KBM-7 (cell line): ENCODE measurements at places on chromosomes 11 and 22.
A peak's percentile ranks its signal among the peaks of the same experiment; 100 is the strongest.

DNA sequence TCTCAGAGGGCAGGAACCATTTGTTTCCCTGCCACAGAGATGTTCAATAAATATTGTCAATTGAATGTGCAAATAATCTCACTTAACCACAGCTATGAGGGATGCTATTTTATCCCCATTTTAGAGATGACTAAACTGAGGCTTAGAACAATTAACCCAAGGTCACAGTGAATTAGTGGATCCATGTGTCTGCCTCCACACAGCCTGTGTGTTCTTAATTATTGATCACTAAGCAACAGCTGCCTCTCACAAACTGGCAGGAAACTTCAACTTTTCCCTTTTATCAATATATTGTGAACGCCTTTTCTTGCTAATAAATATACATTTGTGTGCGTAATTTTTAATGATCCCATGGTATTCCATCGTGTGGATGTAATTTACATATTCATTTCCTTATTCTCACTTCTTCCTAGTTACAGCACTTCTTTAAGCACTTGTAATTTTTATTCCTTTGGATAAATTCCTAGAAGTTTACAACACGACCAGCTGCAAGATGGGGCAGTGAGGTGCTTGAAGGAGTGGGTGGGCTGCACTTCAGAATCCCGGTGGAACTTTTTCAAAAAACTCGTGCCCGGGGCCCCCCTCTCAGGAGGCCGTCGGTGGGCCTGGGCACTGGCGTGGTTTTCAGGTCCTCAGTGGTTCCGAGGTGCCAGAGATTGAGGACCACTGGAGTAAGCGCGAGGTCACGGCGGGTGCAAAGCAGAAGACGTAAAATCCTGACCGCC, 915 bp upstream of the SREBF2 start:
- peak; percentile 33 for DNase-seq

DNA sequence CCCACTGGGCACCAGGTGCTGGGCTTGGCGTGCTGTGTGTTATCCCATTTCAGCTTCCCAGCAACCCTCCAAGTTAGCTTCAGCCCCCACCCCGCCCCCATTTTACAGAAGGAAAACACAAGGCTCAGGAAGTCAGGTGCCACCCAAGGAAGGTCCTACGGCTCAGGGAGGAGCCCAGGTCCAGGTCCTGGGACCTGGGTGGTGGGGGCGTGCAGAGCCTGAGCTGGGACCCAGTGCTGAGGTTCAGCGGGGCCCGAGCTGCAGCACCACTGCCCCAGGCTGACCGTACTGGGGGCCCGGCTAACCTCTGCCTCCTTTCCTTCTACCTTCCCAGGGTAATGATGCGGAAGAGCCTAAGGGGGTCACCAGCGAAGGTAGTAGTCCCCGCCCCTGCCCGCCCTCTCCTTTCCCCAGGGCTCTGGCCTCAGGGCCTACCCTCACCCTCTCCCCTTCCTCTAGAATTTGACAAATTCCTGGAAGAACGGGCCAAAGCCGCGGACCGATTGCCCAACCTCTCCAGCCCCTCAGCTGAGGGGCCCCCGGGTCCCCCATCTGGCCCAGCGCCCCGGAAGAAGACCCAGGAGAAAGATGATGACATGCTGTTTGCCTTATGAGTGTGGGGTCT, 34.2 kb upstream of the HMOX1 start:
- DNase-seq, result no peak

DNA sequence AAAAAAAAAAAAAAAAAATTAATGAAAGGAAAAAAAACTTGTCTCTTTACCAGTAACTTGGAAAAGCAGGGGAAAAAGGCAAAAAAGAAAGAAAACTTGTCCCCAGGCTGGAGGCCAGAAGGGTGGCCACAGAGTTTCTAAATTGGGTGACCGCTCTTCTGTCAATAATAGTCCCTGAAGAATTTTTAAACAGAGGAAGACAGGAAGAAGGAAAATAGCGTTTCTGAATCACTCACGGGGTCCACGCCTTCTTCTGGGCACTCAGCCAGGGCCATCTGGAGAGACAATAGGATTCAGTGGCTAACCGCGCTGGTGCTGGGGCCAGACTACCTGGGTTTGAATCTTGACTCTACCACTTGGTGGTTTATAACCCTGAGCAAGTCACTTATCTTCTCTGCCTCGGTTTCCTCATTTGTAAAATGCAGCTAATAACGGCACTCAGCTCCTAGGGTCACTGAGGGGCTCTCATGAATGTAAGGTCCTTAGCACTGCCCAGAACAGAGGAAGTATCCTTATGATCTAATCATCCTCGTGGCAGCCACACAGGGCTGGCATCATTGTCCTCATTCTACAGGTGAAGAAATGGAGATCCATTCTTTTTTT, 7.0 kb downstream of the C11orf86 start:
- DNase-seq, result peak; percentile 91

- peak; percentile 76 for DNase-seq
These were observed 187.8 kb downstream of the MIAT start for GRCh38 chr22:26845021-26845743.

- DNase-seq, result no peak
These were observed 194.5 kb downstream of the SNX19 start for GRCh38 chr11:130721736-130722135.

DNA sequence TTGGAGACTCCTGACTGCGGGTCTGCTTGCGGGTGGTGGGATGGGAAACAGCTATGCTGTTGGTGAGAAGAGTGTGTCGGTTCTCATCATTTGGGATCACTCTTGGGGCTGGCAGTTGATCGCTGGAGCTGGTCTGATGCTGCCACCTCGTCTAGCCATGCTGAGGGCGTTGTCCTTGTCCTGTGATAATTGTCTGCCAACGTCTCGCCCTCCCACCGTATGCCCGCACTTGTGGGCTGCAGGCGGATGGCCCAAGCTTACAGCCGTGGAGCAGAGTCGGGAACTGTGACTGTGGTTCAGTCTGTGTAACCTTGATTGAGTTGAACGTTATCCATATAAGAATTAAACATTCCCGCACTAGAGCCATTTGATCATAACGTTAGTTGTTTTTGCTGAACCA, 204.4 kb downstream of the TBC1D22A start:
- no peak for DNase-seq

GRCh38 chr11:115897707-115898106, 393.5 kb upstream of the CADM1 start:
- no peak for DNase-seq

- DNase-seq, result no peak
These were observed 15.3 kb upstream of the OR10D3 start for GRCh38 chr11:124167826-124168231.

GRCh38 chr11:61413496-61413895, 16.3 kb downstream of the CPSF7 start:
- no peak for DNase-seq

DNA sequence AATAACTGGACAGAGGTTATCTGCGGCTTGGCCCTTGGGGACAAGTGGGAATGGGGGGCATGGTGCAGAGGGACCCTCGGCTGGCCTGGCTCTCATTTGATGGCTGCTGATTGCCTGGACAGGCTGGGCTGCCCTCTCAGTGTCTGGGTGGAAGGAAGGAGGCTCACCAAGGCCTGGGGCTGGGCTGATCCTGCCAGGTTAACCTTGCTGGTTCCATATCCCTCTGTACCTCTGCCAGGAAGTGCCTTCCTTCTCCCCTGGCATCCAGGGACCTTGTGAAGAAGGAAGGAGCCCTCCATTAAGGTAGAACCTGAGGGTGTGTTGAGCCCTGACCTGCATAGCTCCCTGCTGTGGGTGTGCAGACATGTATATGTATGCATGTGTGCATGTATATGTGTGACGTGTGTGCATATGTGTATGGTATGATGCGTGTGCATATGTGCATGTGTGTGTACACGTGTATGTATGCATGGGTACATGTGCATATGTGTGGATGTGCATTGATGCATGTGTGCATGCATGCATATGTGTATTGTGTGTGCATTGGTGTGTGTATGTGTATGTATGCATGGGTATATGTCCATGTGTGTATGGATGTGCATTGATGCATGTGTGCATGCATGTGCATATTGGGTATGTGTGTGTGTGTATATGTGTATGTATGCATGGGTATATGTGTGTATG, 433.9 kb downstream of the TBC1D22A start:
- no peak for DNase-seq

DNA sequence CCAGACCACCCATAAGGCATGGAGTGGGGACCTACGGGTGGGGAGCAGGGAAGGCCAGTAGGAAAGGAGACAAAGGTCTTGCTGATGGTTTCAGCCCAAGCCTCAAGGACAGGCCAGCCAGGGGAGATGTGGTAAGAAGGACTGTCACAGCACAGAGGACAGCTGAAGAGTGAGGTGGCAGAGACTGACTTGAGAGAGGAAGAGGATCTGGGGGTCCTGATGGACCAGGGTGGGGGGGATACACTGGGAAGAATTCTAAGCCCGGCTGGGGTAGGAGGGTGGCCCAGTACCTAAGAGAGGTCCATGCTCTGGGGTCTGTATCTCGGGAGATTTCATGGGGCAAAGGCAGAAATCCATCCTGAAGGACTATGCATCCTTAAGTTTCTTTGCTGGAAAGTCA, 66.1 kb upstream of the THY1 start:
- no peak for DNase-seq

GRCh38 chr11:85886089-85887056, 31.2 kb downstream of the CCDC83 start:
- DNase-seq, result no peak

- no peak for DNase-seq
These were observed 563 bp upstream of the ENDOD1 start for GRCh38 chr11:95088946-95089619.

- DNase-seq, result no peak
These were observed 94.7 kb downstream of the GGTLC2 start for GRCh38 chr22:22738959-22739585.

DNA sequence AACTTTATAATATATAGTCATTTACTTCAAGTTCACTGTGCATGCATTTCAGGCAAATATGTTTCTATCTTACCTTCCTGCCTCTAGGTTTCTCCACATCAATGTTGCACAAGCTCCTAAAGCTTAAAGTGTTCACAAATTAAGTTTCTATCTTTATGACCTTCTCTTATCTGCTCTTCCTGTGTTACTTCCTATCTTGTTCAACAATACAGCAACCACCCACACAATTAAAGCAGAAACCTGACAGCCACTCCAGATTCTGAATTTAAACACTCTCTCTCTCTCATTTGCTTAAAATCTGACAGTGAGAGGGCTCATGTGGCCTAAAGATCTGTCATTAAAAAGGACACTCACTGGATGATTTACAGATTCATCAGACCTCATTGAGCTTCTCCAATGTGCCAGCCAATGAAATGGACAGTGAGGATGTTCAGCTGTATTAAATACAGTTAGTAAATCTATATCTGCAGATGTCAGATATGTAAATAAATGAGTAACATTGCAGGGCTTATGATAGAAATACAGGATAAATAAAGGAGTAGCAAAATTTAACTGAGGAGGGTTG, 10.9 kb downstream of the PDGFD start:
- DNase-seq, result peak; percentile 76

- DNase-seq, result no peak
These were observed 2.6 kb downstream of the LIPT2 start for GRCh38 chr11:74490941-74491340.

DNA sequence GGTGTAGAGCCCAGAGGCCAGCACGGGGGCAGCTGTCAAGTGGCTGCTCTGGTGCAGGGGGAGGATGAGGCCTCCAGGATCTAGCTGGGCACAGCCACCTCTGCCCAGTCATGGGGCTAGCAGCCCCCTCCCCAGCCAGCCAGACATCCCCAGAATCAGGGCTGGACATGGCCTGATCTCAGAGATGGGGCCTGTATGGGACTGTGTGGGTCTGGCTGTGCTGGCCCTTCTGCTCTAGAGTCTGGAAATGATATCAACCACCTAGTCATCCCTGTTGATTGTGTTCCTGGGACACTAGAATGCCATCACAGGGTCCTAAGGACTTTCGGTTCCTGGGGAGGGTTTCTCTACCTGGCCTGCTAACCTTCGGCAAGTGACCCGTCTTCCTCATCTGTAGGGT, 2.8 kb downstream of the FLRT1 start:
- DNase-seq, result no peak

DNA sequence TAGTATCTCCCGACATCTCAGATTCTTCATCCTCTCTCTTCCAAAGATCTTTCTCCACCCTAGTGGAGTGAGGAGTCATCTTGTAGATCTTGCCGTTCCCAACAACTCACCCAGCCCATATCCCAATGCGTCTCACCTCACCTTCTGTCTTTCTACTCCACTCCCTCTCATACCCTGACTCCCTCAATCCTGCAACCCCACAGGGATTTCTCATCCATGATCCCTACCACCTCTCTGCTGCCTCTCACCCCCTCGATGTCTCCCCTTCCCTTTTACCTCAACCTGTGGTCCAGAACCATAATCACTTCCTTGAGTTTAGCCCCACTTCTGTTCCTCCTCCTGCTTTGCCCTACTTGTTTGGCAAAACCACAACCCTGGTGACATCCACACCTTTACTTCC, 41.7 kb downstream of the OTOG start:
- DNase-seq, result no peak

- no peak for DNase-seq
These were observed 6.7 kb upstream of the OOSP4A start for GRCh38 chr11:59957094-59957493.
